Activated CD8-positive, alpha-beta memory T cell treated with anti-CD3 and anti-CD28 coated beads for 48 hours (primary cell): ENCODE measurements at places on chromosomes 7 and 10.

- DNase-seq = no peak
Observed at GRCh38 chr7:72706521-72706920, 121.5 kb downstream of the TYW1B start.

GRCh38 chr10:129955601-129956285 lies 8.3 kb downstream of the EBF3 start:
- no peak for DNase-seq

DNA sequence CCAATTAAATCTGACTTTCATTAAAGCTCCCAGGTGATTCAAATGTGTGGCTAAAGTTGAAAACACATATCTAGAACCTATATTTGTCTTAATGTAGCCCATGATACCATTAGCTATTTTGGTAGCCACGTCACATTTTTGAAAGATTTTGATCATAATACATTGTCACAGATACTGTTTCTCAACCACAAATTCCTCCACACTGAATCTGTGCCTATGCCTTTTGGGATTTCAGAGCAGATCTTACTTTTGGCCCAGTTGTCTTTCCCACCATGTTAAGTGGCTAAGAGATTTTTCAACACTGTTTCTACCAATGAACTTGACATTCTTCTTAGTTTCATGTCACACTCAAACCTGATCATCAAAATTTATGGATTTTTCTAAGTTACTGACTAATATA lies 47.4 kb downstream of the CH25H start:
- DNase-seq = no peak

DNA sequence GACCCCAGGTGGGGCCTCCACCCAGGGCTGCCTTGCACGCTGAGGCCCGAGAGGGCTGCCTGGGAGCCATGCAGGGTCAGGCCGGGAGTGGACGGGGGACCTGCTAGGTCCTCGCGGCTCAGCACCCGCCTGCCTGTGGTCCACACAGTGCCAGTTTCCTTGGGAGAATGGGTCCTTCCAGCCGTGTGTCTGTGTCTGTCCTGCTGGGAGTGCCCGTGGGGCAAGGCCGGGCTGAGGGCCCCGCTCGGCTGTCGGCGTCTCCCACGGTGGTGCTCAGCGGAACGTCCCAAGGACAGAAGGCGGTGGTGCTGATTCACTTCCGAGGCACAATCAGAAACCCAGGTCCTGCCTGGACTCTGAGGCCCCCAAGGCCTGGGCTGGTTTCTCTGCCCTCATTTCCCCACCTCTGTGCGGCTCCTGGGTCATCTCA lies 23.2 kb upstream of the GTPBP4 start:
- DNase-seq = no peak

DNA sequence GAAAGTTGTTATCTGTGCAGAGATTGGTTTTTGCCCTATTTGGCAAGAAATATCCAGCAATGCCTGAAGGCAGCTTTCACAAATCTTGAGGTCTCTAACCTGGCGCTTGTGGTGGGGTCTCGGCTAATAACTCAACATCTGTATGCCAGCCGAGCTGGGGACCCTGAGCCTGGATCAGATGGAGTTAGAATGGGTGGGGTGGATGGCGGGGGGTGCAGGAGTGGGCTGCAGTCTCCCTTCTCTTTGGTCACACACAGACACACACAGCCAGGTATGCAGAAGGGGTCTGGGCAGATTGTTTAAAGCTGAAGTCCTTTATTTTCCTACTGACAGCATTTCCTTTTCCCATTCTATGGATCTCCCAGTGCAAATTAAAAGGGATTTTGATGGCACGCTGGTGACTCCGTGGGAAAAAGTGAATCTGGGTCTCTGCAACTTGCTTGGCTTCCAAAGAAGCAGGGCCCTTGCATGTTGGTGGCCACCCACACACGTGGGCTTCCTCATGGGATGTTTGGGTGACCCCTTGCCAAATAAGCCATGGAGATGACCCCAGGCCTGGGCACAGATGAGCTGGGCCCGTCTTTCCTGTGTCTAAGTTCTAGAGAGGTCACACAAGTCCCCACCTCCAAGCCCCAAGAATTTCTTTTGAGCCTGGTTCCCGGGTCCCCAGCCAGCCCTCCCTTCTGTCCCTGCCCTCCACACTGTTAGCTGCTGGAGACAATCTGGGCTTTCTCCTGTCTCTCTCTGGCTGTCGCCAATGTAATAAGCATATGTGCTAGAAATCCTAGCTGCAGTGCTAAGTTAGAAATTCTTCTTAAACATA lies 39.9 kb upstream of the EMX2 start:
- DNase-seq = no peak

DNA sequence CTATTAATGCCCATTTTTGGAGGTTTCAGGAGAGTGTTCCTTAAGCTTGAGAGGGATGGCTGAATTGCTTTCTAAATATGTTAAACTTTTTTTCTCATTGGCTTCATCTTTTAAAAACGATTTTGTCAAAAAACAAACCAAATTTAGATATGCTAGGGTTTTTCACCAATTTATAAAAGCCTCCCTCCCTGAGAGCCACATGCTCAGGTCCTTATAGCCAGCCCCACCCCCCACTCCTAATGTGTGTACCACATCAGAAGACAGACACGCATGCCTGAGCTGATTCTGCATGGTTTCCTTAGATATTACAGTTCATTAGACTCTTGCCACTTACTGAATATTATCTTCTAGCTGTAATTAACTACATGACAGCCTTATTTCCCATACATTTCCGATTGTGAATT lies 2.0 kb downstream of the CUL1 start:
- DNase-seq = no peak

- DNase-seq = no peak
Observed at GRCh38 chr10:128097783-128098182, 28.4 kb downstream of the MKI67 start.

DNA sequence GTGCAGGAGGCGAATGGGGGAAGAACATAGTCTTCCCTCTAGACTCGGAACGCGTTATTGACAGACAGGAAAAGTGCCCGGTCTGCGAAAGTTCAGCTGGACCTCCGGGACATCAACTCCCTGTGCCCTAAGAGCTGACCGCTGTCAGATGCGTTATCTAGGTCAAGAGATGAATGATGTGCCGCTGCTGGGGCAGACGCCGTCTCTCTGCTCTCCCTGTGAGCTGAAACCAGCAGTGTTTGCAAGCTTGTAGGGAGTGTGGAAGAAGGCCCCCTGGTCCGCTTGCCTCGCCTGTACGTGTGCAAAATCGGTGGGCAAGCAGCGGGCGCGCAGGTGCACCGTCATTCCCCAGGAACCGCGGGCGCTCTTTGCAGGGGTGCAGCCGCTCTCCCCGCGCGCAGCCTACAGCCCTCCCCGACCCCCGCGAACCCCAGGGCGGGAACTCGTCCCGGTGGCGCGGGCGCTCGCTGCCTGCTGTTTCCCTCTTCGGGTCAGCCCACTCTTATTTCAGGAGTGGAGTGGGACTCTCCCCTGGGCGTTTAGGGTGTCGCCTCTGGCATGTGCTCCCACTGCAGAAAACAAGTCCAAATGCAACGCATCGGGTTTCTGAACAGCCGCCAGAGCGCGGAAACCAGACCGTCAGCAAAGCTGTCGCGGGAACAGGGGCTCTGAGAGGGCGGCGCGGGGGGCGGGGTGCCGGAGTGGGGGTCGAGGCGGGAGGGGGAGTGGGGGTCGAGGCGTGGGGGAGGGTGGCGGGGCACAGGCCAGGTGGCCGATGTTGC lies 1.8 kb upstream of the PFKFB3 start:
- DNase-seq = no peak

- DNase-seq = no peak
Observed at GRCh38 chr7:74371381-74372341, 82.0 kb upstream of the GTF2IRD1 start.

DNA sequence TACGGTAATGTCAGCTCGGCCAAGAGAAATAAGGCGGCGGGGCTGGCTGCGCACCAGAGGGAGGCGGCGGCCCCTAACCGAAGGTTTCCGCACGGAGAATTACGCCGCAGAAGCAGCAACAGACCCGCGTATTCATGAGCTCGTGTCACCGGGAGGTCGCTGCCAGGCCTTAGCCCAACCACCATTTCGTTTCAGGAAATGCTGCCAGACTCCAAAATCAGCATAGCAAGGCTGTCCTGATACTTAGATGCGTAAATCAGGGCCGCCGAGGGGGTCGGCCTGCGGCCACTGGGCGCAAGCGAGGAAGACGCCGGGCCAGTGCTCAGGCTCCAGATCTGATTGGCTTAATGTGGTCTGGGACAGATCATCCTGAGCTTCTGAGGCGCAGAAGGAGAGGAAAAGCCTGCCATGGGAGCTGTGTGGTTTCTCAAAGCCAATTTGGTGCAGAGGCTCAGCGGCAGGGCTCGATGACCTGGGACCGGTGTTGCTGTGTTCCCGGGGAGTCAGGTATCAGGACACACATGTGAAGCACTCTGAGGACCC lies 247.9 kb downstream of the BAMBI start:
- no peak for DNase-seq

DNA sequence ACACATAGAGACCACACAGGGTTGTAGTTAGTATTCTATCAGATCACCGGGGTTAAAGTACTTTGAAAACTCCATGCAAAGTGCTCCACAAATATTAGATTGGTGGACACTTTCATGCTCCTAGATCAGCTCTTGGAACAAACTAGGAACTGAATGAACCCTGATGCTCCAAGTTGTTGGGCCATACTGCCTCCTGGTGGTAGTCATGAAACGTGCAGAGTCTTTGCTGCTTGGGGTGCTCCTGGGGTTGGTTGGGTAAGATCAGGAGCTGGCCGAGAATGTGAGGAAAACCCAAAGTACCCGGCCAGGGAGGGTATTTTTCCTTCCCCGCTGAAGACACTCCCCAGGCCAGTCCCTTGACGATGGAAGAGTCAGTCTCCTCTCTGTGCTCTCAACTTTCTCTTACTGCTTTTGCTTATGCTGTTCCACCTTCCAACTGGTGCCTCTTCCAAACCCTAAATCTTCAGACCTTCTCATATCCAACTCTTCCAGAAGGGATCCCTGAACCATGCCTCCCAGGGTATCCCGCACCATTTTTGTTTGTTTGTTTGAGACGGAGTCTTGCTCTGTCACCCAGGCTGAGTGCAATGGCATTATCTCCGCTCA lies 918 bp upstream of the RPEL1 start:
- DNase-seq = peak; percentile 6

GRCh38 chr10:123884907-123885381 lies 6.7 kb downstream of the CPXM2 start:
- DNase-seq = no peak

GRCh38 chr7:121456785-121457359 lies 60.8 kb upstream of the FAM3C start:
- DNase-seq = no peak

GRCh38 chr10:101558204-101558603 lies 29.9 kb downstream of the POLL start:
- no peak for DNase-seq

GRCh38 chr7:147008530-147008929 lies 891.9 kb downstream of the CNTNAP2 start:
- DNase-seq = no peak

GRCh38 chr7:31939076-31939475 lies 131.1 kb downstream of the PDE1C start:
- no peak for DNase-seq

GRCh38 chr10:10847387-10847786 lies 170.3 kb upstream of the CELF2 start:
- no peak for DNase-seq
